ENCODE measurements at places on chromosomes 16 and 17.
A peak's percentile ranks its signal among the peaks of the same experiment; 100 is the strongest.

GRCh38 chr16:85114909-85115567 is 2.8 kb upstream of the CIBAR2 start:
- peak overlapping the region; percentile 69 for H3K27ac ChIP-seq
- H3K27me3 ChIP-seq: no peaks in the 10 kb centered on the region
- H3K36me3 ChIP-seq: no peaks in the 10 kb centered on the region
- peaks cover 10% of the 10 kb centered on the region for H3K4me1 ChIP-seq
- DNase-seq: peak; percentile 99

DNA sequence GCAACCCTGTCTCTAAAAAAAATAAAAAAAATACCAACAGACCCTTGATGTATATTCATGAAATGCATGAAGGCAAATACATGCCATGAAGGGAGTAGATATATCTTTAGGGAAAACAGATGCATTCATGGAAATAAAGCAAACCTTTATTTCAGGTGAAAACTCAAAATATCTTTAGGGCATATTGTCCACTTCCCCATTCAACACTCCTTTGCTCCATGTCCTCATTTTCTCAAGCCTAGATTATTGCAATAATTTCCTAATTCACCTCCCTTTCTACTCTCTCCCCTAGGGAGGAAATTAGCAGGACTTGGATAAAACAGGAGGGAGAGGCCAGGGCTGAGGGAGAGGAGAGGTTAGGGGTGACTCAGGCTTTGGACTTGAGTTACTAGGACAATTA is 5.7 kb upstream of the VPS25 start:
- H3K36me3 ChIP-seq: no peaks in the 10 kb centered on the region
- H3K4me1 ChIP-seq: peaks cover 11% of the 10 kb centered on the region
- no peak overlapping the region for H3K27ac ChIP-seq
- no peak overlapping the region for H3K4me3 ChIP-seq
- no peak for DNase-seq
- H3K27me3 ChIP-seq: peaks cover 23% of the 10 kb centered on the region

DNA sequence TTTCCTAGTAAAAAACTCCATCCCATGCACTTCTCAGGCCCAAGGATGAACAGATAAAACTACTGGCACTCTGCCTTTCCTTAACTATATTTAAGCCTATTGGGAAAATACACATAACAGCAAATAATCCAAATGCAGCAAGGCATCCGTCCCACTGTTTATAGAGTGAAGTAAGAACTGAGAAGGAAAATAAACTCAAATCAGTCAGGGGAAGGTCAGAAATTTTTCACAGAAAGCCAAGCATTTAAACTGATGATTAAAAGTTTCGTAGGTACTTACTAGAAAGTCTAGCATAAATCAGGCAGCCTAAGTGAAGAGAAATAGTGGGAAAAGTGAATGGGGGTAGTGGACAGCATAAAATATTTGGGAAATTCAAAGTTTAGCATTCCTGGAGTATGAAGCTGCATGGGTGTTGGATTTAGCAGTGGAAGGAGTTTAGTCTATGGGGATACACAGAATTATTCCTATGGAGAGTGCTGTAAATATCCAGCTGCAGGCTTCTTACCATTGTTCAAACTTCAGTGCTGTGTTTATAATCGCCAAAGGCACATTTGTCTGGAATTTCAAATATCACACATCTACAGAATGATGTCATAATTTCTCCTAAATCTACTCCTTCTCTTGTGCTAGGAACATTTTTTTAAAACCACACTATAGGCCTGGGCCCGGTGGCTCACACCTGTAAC is 1131.0 kb upstream of the GOT2 start:
- no peak overlapping the region for H3K27ac ChIP-seq
- H3K4me3 ChIP-seq: no peak overlapping the region
- DNase-seq: no peak
- no peaks in the 10 kb centered on the region for H3K4me1 ChIP-seq
- 0 out of 2 replicates have a peak, but pooled peaks cover 3% of the 10 kb centered on the region for H3K36me3 ChIP-seq
- no peaks in the 10 kb centered on the region for H3K27me3 ChIP-seq

GRCh38 chr16:67537636-67538591 is 9.3 kb downstream of the RIPOR1 start:
- peak; percentile 42 for DNase-seq
- peaks cover 2% of the 10 kb centered on the region for H3K36me3 ChIP-seq
- H3K27me3 ChIP-seq: peaks cover 90% of the 10 kb centered on the region
- peak overlapping the region; percentile 76 for H3K4me3 ChIP-seq

- H3K4me1 ChIP-seq: peaks cover 6% of the 10 kb centered on the region
- no peak overlapping the region for H3K4me3 ChIP-seq
- DNase-seq: no peak
These were observed 498.1 kb upstream of the PSMD7 start for GRCh38 chr16:73798471-73798870.

GRCh38 chr17:74671031-74671771 is 41.5 kb downstream of the CD300LF start:
- no peak overlapping the region for H3K27ac ChIP-seq
- peak; percentile 97 for DNase-seq
- H3K27me3 ChIP-seq: peaks cover 76% of the 10 kb centered on the region
- H3K4me3 ChIP-seq: peak overlapping the region; percentile 28
- H3K4me1 ChIP-seq: peaks cover 5% of the 10 kb centered on the region
- no peaks in the 10 kb centered on the region for H3K36me3 ChIP-seq

DNA sequence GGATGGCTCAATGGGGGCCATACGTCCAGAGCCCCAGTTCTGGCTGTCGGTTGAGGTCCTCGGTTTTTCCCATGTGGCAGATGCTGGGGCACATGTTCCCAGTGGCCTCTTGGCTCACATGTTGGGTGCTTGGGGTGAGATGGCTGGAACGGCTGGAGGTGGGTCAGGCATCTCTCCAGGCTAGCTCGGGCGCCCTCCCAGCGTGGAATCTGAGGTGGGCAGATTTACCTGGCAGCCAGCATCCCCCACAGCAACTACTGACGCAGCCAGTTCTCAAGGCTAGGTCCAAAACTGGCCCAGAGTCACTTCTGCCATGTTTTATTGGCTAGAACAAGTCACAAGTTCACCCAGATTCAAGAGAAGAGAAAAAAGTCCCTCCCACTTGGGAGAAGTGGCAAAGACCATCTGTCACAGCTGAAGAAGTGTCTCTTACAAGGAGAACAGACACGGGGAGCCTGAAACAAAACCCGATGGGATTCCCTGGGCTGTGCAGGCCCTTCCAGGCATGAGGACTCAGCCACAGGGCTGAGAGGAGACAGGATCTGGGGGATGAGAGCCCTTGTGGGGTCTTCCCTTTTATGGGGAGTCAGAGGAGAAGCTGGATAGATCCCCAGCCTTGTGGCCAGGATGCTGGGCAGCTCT is 15.2 kb downstream of the ACE start:
- no peaks in the 10 kb centered on the region for H3K4me1 ChIP-seq
- H3K4me3 ChIP-seq: no peak overlapping the region
- DNase-seq: no peak
- no peak overlapping the region for H3K27ac ChIP-seq

DNA sequence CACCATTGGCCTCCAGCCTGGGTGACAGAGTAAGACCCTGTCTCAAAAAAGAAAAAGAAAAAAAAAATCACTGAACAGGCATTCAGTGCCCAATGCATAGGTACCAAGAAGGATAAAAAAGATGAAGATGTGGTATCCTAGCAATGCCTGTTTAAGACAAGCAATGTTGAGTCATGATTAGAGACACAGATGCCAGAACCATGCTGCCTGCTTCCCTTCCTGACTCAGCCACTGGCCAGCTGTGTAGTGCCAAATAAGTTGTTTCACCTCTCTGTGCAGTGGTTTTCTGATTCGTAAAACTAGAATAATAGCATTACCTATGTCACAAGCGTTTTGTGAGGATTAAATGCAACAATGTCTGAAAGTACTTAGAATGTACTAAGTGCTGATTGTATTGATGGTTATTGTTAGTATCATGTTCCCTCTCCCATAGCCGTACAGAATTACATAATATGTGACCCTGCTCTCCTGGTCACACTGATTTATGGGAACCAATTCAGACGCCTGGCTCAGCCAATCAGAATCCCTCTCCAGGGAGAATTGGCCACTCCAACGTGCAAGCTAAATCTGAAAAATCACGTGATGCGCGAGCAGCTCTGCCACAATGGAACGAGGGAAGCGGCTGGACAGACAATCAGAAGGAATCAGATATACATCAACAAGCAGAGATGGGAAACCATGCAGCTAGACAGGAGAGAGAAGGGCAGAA is 241.9 kb downstream of the SLC39A11 start:
- H3K36me3 ChIP-seq: no peaks in the 10 kb centered on the region
- H3K4me3 ChIP-seq: no peak overlapping the region
- H3K27me3 ChIP-seq: no peaks in the 10 kb centered on the region
- DNase-seq: no peak
- no peak overlapping the region for H3K27ac ChIP-seq
- peaks cover 11% of the 10 kb centered on the region for H3K4me1 ChIP-seq

DNA sequence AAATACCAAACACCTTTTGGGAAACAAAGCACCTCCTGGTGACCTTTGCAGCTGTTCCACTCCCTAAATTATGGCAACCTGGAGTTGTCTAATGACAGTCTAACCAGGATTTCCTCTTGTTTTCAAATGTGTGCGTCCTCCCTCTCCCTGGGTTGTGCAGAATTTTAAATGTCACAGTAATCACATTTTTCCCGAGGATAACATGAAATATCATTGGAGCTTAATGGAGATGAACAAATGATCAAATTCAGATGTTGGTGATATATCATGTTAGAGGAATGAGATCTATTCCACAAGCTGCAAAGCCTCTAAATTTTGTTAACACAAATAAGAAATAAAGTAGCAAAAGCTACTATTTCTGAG is 86.9 kb upstream of the HLF start:
- no peak for DNase-seq
- H3K27me3 ChIP-seq: no peaks in the 10 kb centered on the region
- H3K36me3 ChIP-seq: peaks cover 17% of the 10 kb centered on the region
- no peak overlapping the region for H3K27ac ChIP-seq
- no peak overlapping the region for H3K4me3 ChIP-seq

Measured in WTC11 (cell line).